ENCODE measurements at places on chromosomes 13 and 19.
A peak's percentile ranks its signal among the peaks of the same experiment; 100 is the strongest.

DNA sequence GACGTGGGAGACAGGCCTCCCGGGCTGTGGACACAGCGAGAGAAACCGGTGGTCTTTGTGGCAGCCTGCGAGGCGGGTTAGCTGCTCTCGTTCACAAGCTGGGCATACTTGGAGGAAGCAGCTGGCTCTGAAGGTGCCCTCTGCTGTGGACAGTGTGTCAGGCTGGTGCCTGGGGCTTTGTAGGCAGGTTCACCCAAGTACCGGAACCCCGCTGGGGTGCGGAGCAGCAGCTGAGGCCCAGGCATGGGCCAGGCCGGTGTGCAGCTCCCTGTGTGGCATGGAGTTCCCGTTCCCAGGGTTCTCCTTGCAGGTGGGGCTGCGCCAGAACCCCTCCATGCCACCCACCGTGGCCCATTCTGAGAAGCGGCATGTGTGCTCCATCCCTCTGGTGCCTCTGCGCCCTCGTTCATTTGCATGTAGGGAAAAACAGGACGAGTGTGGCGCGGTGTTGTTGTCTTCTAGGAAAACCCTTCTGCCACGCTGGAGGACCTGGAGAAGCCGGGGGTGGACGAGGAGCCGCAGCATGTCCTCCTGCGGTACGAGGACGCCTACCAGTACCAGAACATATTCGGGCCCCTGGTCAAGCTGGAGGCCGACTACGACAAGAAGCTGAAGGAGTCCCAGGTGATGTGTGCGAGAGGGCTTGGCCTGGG, 20.0 kb downstream of the UPF1 start:
- no peak for DNase-seq

DNA sequence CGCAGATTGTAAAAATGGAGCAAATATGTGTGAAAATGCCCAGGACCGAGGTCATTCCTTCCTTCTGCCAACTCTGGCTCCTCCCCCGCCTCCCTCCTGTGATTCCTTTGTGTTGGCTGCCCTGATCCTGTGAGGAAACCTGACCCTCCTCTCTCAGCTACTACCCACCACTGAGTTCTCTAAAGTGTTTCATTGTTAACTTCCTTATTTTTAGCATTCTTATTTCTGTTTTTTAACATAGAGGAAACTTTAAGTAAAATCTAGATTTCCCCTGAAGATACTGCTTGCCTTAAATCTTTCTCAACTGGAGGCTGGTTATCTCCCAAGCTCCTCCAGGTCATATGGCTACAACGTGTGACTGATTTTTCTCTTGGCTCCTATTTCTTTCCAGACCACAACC, 21.7 kb upstream of the FBXL3 start:
- DNase-seq, result peak; percentile 37

GRCh38 chr13:63472711-63473110, 2057.1 kb upstream of the PCDH20 start:
- no peak for DNase-seq

GRCh38 chr19:12689581-12690216, 1.9 kb downstream of the GNG14 start:
- no peak for DNase-seq

- DNase-seq, result no peak
Observed at GRCh38 chr19:47615230-47615629, 6.3 kb downstream of the BICRA start.

DNA sequence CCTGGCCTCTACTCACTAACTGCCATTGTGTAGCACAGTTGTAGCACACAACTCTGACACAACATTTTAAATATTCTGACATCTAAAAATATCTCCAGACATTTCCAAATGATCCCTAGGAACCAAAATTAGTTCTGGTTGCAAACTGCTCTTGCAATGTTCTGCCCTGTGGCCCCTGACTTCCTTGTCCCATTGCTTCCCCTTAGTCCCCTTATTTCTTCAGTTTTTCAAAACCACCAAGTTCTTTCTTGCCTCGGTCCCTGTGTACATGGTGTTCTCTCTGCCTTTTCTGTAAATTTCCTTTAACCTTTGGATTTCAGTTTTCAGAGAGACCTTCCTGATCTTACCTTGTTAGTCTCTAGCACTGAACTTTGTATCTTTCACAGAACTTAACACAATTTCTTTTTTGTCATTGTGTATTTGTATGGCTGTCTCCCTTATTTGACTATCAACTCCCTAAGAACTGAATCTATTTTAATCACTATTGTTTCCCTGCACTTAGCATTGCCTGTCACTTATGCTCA, 87.6 kb upstream of the MLNR start:
- no peak for DNase-seq

GRCh38 chr19:6035026-6035425, 57.1 kb upstream of the RANBP3 start:
- no peak for DNase-seq

- peak; percentile 76 for DNase-seq
Observed at GRCh38 chr13:19959141-19959830, 759 bp downstream of the ZMYM2 start.

GRCh38 chr13:50015258-50015657, at the start of gene KCNRG:
Gene KCNRG (plus strand): TSS chr13:50015444. CDS start chr13:50015494, 50 bp downstream.
- DNase-seq, result peak; percentile 15

DNA sequence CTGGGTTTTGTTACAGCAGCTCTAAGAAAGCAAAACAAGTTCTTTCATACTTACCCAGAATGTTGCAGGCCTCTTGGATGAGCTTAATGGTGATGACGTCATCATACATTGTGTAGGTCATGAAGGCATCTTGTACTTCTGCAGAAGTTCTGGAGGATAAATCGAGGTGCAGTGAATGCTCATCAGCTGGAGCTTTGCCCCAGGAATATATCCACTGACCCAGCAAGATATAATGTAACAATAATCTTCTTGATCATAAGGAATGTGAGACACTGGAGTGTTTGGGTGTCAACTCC, 63.0 kb downstream of the C13orf42 start:
- no peak for DNase-seq

DNA sequence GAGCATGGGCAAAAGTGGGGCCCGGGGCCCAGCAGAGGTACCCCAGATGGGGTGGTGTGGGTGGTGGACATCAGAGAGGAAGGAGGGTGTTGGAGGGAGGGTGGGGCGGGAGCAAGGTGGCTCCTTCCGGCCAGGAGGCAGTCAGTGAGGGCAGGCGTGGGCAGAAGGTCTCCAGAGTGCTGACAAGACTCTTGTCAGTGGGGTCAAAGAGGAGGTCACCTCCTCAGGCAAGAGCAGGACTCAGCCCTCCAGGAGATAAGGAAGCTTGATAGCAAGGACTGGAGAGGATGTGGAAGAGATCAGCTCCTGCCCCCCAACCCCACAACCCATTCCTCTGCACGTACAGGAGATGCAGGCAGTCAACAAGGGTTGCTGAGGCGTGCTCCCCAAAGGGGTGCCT, 9.8 kb downstream of the GJA3 start:
- DNase-seq, result no peak

GRCh38 chr19:2490659-2491058, 14.7 kb downstream of the GADD45B start:
- DNase-seq, result no peak

DNA sequence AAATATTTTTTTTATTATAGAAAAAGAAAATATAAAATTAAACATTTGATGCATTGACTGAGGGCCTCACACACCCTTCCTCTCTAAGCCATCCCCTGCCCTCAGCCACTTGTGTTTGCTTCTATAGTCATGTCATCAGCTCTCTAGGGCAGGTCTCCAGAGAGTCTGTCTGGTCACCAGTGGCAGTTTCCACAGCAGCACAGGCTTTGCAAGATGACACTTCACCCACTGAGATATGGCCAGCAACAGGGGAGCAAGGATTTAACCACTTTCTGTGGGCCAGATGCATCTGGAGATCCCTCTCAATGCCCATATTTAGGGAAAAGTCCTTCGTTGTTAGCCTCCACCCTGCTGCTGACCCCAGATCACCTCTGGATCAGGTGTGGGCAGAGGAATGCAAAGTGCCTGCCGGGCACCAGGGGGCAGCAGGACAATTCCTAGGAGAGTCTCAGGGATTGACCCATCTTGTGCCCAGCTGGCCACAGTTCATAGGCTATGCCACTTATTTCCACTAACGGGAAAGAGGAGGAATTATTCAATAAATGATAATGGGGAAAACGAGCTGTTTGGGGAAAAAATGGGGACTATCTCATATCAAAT, 4.8 kb downstream of the ABCC4 start:
- DNase-seq, result peak; percentile 69

GRCh38 chr13:111846391-111847159, 220.4 kb upstream of the SOX1 start:
- peak; percentile 37 for DNase-seq

- DNase-seq, result no peak
Observed at GRCh38 chr13:66219506-66219905, 1010.6 kb downstream of the PCDH9 start.

GRCh38 chr19:2796659-2797266, 11.5 kb downstream of the THOP1 start:
- DNase-seq, result no peak

- no peak for DNase-seq
Observed at GRCh38 chr13:74114641-74115040, 19.6 kb downstream of the KLF12 start.

DNA sequence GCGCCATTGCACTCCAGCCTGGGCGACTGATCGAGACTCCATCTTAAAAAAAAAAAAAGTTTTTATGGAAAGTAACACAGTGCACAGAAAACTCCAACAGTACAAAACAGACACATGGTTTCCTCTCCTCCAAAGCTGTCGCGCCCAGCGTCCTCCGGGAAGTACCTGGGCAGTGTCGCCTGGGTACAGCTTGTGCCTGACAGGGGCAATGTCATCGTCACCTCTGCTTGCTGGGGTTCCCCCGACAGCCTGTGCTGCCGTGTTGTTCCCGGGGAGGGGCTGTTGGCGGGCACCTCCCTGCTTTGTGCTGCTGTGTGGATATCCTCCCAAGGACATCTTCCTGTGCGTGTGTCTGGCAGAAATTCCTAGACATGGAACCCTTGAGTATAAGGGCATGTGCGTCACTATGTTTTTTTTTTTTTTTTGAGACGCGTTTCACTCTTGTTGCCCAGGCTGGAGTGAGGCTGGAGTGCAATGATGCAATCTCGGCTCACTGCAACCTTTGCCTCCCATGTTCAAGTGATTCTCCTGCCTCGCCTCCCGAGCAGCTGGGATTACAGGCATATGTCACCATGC, 2.4 kb upstream of the F2RL3 start:
- DNase-seq, result no peak

- no peak for DNase-seq
Observed at GRCh38 chr13:42356184-42356575, 84.2 kb downstream of the AKAP11 start.

GRCh38 chr13:82010780-82011179, 1669.9 kb upstream of the SPRY2 start:
- no peak for DNase-seq

DNA sequence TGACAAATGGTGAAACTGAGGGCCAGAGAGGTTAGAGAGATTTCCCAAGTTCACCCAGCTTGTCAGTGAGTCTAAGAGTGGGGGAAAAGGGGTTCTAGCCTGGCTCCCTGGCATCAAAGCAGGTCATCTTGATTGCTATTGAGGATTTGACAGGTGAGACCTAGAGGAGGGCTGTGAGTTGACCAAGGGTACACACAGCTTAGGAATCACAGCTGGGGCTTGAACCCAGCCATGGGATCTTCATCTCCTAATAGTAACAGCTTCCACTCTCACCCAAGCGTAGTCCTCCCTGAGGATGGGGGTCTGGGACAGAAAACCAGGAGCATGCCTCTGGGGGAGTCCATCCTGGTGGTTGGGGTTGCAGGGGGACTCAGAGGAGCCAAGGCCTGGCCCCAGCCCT, 6.8 kb downstream of the CYP4F8 start:
- DNase-seq, result no peak

- no peak for DNase-seq
Observed at GRCh38 chr19:7635670-7636069, 1.2 kb upstream of the STXBP2 start.

DNA sequence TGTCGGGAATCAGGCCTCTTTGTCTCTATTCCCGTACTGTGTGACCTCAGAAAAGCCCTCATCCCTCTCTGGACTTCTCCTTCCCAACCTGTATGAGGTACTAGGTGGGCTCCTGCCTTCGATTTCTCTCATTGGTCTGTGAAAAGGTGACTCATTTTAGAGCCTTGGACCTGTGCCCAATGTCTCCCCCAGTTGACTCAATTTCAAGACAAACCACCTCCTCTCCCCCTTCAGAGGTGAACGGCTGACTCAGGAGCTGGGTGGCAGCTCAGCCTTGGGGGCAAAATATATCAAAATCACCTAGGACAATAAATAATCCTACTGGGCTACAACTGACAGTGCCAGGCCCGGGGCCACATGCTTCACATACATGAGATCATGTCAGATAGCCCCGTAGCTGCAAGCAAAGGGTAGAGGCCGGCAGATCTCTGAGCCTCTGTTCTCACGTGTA, 630 bp downstream of the COQ8B start:
- DNase-seq, result no peak

- no peak for DNase-seq
Observed at GRCh38 chr19:42250183-42250665, 4.7 kb downstream of the ERF start.

DNA sequence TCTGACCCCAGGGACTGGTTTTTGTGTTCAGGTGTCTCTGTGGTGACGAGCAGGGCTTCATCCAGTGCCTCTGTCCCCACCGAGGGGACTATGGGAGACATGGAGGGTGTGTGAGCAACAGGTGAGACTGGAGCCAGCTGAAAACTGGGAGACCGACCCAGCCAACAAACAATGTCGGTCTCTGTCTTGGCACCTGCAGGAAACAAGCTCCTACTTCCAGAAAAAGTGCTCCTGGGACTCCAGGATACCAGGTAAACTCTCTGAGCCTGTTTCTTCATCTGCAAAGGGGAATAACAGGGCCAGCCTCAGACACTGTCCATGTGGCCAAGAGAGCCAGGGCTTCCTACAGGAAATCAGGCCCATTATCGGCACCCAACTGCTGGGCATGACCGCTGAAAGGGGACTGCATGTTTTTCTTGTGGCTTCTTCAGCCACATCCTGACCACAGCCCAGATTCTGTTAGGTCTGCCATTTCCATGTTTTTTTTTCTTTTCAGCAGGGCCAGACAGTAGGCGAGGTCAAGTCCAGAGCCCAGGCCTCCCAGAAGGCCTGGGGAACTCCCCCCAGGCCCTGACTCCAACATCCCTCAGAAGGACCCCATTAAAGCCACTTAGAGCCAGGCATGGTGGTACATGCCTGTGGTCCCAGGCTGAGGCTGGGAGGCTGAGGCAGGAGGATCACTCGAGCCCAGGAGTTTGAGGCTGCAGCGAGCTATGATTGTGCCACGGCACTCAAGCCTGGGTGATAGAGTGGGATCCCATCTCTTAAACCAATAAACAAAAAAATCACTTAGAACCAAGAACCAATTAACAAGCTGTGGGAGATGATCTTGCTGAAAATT, 836 bp upstream of the BST2 start:
- no peak for DNase-seq

GRCh38 chr19:41426952-41427646, at the start of gene B3GNT8:
Gene B3GNT8 (minus strand): TSS chr19:41427374. CDS start chr19:41426778, 596 bp downstream.
- peak; percentile 78 for DNase-seq

GRCh38 chr13:102035969-102036368, 365.9 kb downstream of the FGF14 start:
- DNase-seq, result no peak

GRCh38 chr19:17846146-17846545, 1.6 kb downstream of the JAK3 start:
- DNase-seq, result no peak

GRCh38 chr19:42628411-42629140, 33.9 kb upstream of the CEACAM8 start:
- no peak for DNase-seq

All from ELF-1 (cell line).